ENCODE measurements at places on chromosomes 1 and 21.

DNA sequence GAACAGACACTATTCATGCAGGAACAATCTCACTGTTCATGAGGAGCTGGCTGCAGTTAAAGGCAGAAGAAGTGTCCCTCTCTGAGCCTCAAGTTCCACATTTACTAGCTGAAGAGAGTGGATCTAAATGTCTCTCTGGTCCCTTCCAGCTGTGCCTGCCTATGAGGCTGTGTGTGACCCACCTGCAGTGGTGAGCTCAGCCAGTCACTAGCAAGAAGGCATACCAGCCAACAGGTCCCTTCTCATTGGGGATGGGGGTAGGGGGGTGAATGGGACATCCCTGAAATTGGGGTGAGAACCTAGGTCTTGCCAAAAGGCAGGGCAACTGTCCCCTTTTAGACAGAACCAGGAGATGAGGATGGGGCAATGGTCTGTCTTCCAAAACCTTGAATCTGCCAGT is 13.6 kb downstream of the RD3 start:
- no peak for DNase-seq

GRCh38 chr1:24266998-24267397 is 52.2 kb upstream of the GRHL3 start:
- DNase-seq = no peak

GRCh38 chr1:26469558-26469957 is 2.7 kb upstream of the HMGN2 start:
- DNase-seq = no peak

DNA sequence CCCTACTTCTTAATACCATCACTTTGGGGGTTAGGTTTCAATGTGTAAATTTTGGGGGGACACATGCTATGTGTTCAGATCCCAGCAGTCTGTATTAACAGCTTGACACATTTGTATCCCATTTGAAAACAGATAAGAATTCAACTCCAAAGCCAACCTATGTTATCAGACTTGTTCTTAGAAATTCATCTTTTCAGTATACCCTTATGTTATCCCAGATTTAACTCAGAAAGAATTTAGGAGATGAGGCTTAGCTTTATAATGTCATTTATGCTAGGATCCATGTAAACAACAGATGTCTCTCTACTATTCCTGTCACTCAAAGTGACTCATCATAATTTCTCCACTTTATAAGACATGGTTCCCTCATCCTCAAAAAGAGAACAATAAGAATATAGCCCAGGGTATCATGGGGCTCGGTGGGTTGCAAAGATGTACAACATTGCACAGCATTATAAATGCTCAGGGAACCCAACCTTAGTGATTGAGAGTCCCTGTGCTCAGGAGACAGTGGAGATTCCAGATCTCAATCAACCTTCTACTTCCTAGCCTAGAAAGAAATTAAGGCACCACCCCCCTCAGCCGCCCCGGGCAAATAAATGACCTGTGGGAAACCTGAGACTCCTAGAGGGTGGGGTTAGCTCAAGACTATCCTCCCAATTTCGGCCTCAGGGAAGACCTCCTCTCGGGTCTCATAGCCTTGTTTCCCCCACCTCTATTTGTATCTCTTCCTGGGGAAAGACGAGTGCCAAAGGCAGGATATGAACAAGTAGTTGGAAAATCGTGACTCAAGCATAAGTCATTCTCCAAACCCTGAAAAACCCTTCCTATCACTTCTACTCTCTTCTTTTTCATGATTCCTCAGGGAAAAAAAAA is 265.1 kb upstream of the CAMK1G start:
- no peak for DNase-seq

DNA sequence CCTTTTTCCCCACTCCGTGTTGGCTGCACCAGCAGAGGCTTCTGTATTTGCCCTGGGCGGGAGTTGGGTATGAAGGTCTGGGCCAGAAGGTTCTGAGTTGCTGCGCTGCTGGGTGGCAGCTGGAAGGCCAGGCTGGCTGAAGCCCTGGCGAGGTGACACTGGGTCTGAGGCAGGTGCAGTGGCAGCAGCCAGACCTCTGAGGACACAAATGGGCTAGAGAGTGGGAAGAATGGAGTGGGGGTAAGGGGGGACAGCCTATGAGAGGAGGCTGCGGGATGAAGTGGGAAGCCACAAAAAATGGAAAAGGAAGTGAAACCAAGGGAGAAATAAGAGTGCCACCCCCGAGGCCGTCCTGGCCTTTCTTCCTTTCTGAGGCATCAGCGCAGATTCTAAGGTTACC is 53.2 kb downstream of the STX6 start:
- DNase-seq = peak; percentile 61

DNA sequence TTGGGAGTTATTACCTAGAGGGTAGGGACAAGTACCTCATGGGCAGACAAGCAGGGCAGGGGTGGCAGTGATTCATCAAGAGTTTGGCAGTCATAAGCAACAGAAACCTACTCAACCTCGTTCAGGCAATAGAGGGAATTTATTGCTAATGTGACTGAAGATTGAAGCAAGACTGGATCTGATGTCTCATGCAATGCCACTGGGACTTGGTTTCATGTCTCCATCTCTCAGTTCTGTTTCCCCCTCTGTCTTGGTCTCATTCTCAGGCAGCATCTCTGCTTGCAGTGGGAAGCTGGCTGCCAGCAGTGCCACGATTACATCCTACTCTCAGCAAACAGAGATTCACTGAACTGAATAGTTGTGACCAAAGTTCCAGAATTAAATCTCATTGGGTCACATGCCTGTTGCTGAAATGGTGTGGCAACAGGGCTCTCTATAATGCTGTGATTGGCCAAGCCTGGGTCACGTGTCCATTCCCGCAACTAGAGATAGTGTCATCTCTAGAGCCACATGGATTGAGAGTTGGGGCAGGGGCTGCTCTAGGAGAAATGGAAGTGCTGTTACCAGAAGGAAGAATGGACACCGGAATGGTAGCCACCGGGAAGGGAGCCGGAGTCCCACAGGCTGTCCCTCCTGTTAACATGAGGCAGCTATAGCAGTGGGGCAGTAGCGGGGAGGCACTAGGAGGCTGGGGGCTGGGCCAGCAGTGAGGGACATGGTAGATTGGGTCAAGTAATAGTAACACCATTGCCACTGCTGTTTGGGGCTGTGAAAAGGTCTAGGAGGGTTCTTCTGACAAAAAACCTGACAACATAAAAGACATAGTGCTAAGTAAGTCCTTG is 3.9 kb upstream of the CDC42 start:
- DNase-seq = peak; percentile 16

GRCh38 chr1:177665935-177666334 is 303.9 kb downstream of the SEC16B start:
- no peak for DNase-seq

DNA sequence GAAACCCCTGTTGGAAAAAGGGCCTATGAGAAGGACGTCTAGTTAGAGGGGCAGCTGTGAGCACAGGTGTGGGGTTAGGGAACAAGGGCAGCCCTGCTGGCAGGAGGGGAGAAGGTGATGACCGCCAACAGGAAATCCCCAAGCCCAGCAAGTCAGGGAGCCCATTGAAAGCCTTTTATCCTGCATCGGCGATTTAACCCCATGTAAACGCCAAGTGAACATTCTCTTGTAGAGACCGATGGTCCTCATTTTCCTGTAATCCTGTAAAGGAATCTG is 1.1 kb upstream of the BSND start:
- DNase-seq = no peak

DNA sequence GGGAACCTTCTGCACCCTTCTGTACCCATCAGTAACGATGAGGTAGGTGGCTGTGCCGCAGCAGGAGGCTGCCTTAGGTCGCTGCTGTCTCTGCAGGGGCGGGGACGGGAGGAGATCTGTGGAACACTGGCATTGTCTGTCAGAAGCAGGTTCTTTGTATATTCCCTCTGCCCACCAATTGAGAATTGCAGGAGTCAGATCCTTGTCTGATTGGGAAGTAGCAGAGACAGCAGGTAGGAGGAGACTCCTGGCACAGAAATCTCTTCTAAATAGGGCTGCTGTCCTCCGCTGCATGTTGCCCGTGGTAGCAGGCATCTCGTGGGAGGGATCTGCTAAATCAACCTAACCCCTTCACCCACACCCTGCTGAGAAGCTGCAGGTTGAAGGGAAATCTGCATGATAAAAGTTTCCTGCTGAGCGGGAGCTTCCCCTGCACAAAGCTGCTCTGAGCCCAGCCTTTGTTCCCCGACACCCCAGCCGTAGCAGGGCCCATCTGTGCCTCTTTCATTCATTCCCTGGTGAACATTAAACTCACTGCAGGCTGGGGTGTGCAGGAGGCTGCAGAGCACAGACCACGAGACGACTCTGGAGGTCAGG is 15.9 kb downstream of the SARS1 start:
- no peak for DNase-seq

GRCh38 chr1:147669469-147670318 is 630 bp downstream of the ACP6 start:
- peak; percentile 70 for DNase-seq

DNA sequence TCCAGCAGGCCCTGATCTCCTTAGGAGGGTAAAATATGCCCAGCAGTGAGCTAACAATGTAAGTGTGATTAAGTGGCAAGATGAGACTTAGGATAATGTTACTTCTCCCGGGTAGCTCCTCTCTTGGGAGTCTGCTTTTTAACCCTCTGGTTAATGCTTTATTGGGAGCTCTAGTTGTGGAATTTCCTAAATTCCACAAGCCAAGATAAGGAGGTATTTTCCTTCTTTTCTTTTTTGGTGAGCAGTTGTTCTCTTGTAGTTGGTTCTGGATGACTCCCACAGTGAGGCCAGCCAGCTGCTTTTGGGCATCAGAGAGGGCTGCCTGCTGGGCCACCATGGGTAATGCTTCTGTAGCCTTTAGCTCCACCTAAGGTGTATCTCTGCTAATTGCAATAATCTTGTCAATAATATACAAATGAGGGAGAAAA is 19.3 kb downstream of the C1orf52 start:
- DNase-seq = peak; percentile 25

GRCh38 chr1:211609120-211610024 is 30.4 kb upstream of the SLC30A1 start:
- no peak for DNase-seq

DNA sequence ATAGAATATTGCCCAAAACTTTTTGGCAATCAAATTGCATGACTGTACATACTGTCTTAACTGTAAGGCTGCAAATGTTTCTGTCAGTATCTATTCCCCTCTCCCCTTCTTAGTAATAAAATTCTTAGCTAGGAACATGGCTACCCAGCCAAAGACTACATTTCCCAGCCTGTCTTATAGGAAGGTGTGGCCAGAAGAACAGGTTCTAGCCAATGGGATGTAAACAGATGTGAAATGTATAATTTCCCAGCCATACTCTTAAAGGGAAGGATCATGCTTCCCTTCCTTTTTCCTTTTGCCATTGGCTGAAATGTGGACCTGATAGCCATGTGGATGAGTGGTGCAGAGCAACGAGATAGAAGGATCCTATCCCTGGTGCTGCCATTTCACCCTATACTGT is 7.0 kb upstream of the HIVEP3 start:
- DNase-seq = peak; percentile 8

- DNase-seq = peak; percentile 41
Observed at GRCh38 chr1:157624471-157624870, 26.6 kb upstream of the FCRL4 start.

GRCh38 chr1:98382986-98383740 is 278.4 kb upstream of the SNX7 start:
- no peak for DNase-seq

GRCh38 chr1:23531562-23532094 is 595 bp upstream of the E2F2 start:
- no peak for DNase-seq

DNA sequence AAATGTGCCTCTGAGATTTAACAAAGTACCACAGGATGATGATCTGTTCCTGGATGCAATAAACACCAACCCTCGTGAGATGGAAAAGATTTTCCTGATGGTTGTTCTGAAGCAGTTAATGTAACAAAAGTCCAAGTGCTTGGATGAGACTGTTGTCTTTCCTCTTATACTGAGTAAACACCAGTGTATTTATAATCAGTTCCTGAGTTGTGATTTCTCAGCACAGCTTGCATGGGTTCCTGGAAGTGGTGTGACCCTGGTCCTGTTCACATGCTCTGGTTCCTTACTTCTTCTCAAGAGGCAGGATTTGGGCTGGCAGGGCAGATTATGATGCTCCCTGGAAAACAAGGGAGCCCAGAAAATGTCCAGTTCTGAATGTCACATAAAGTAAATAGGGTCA is 208.2 kb upstream of the USP24 start:
- no peak for DNase-seq

- no peak for DNase-seq
Observed at GRCh38 chr1:116411784-116412479, 38.9 kb downstream of the ATP1A1 start.

- no peak for DNase-seq
Observed at GRCh38 chr1:240001177-240001740, 90.4 kb upstream of the FMN2 start.

- no peak for DNase-seq
Observed at GRCh38 chr1:155329980-155330598, 9.4 kb downstream of the RUSC1 start.

DNA sequence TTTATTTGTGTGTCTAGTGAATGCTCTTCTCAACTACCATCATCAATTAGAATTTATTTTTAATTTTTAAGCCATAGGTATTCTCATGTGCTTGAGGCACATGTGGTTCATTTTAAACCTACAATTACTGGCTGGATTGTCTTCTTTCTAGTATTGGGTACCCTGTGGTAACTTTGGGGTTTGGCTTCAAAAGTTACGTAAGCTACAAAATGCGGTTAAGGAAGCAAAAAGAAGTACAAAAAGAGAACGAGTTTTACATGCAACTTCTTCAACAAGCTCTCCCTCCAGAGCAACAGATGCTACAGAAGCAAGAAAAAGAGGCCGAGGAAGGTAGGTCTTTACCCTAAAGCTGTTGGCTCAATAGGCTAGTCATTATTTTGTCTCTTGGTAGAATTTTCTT is 25.8 kb downstream of the MACO1 start:
- DNase-seq = peak; percentile 68

DNA sequence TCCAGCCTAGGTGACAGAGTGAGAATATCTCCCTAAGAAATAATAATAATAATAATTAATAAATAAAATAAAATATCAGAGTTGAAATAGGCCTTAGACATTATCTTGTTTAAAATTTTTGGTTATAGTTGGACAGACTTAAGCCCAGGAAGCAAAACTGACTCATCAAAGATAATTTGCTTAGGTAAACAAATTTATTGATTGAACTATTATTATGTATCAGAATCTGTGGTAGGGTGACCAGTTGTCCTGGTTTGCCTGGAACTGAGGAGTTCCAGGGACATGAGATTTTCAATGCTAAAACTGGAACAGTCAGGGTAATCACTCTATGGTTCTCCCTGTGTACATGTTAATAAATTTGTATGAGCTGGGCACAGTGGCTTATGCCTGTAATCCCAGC is 47.8 kb upstream of the RNF11 start:
- DNase-seq = no peak

DNA sequence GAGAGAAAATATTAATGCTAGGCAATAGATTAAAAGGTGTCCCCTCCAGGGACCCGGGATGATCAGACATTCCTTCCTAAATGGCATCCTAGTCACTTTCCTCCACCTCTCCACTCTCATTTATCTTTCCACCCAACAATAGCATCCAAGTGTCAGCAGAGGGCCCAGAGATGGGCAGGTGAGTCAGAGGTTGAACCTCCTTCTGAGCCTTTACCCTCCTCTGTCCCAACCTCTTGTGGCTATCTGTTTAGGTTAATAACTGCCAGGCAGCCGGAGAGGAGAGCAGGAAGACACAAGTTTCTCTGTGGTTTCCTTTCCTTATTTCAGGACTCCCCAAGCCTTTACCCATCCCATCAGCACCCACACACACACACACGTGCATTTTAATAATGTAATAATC is 4.1 kb downstream of the GJA5 start:
- no peak for DNase-seq

- DNase-seq = no peak
Observed at GRCh38 chr1:230827081-230827681, 41.1 kb downstream of the C1orf198 start.

Data from NB4 (cell line).